ENCODE measurements at places on chromosomes 3 and 15.

GRCh38 chr15:83612898-83613635 lies 40.9 kb upstream of the ADAMTSL3 start:
- DNase-seq = no peak

GRCh38 chr3:36814066-36814717 lies 49.8 kb upstream of the DCLK3 start:
- DNase-seq = no peak

DNA sequence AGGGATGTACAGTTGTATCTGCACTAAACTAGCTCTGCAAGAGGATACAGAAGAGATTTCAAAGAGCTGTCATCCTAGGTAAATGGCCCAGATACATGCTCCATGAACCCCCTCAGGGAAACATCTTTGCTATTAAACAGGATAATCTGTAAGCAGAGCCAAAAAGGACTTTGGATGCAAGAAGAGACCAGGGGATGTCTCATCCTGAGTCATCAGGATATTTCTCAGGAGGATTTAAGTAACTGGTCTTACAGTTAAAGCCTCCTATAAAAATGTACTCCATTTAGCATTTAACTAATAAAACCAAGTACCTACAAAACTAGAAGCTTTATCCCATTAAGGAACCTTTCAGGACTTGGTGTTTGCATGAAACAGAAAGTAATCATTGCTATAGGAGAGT lies 48.2 kb upstream of the PHLDB2 start:
- DNase-seq = no peak

GRCh38 chr3:32968166-32968919 lies 16.9 kb downstream of the CCR4 start:
- no peak for DNase-seq

GRCh38 chr3:123623346-123623880 lies 38.6 kb upstream of the HACD2 start:
- DNase-seq = no peak

DNA sequence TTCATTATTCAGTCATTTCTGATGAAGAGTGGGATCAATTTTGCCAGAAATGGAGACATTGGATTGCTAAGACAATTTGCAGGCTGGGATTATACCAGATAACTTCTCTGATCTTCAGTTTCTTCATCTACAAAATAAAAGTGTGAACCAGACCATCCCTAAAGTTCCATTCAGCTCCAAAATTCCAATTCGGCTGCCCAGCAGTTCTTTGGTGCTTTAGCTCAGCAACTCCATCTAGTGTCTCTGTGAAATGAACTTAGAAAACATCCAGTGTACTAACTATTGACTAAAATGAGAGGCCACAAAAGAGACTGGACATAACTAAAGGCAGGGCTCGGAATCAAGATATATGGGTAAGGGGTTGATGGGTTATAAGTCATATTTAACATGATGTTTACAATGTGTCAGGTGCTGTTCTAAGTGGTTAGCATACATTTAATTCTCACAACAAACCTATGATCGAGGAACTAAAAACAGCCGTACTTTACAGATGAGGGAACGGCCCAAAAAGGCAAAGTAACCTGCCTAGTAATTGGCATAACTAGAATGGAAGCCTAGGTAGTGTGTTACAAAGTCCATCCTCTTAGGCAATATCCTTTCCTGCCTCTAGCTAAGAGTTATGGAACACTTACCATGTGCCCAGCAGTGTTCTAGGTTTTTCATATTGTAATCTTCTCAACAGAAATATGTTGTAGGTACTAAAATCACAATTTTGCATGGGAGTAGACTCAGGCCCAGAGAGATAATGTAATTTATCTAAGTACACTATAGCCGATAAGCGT lies 17.0 kb downstream of the THAP10 start:
- no peak for DNase-seq
